ENCODE measurements at places on chromosomes 5 and 9. TPM values are rescaled to one million over a fixed set of nuclear protein-coding genes. Genes with fewer than 3 reads are reported as not detected.

IFNE gene
- not detected for polyA plus RNA-seq

STX17 gene
- polyA plus RNA-seq = 15.1 TPM

LMX1B gene
- not detected for polyA plus RNA-seq

FBN2 gene
- 0.03 TPM for polyA plus RNA-seq

ZNF883 gene
- polyA plus RNA-seq = 51.5 TPM

KIF24 gene
- polyA plus RNA-seq = 0.23 TPM

PITX1 gene
- polyA plus RNA-seq = not detected

PCDHB5 gene
- polyA plus RNA-seq = 2.1 TPM

SURF6 gene
- polyA plus RNA-seq = 4.8 TPM

TRIM23 gene
- 63.1 TPM for polyA plus RNA-seq

MARCOL gene
- polyA plus RNA-seq = not detected

PCDHB11 gene
- 1.1 TPM for polyA plus RNA-seq

DND1 gene
- polyA plus RNA-seq = not detected

MLANA gene
- not detected for polyA plus RNA-seq

SAXO1 gene
- polyA plus RNA-seq = not detected

APBA1 gene
- polyA plus RNA-seq = 6.8 TPM

CSF1R gene
- 0.25 TPM for polyA plus RNA-seq

DBH gene
- not detected for polyA plus RNA-seq

IFNB1 gene
- polyA plus RNA-seq = not detected

SLC34A1 gene
- not detected for polyA plus RNA-seq

TRIM7 gene
- polyA plus RNA-seq = not detected

FREM1 gene
- 1.6 TPM for polyA plus RNA-seq

NTNG2 gene
- 0.13 TPM for polyA plus RNA-seq

NR5A1 gene
- polyA plus RNA-seq = not detected

CKMT2 gene
- not detected for polyA plus RNA-seq

SLC26A2 gene
- 1.5 TPM for polyA plus RNA-seq

PCDHGB1 gene
- not detected for polyA plus RNA-seq

KCNV2 gene
- not detected for polyA plus RNA-seq

PCDHGC4 gene
- polyA plus RNA-seq = 0.22 TPM

BHMT2 gene
- polyA plus RNA-seq = not detected

INSL6 gene
- 2.3 TPM for polyA plus RNA-seq

ZBTB26 gene
- polyA plus RNA-seq = 0.74 TPM

AK8 gene
- polyA plus RNA-seq = 0.77 TPM

TRPM3 gene
- 7.1 TPM for polyA plus RNA-seq

TMEM203 gene
- polyA plus RNA-seq = 30.3 TPM

NUDT2 gene
- polyA plus RNA-seq = 67.5 TPM

NRG2 gene
- polyA plus RNA-seq = 0.73 TPM

RFESD gene
- polyA plus RNA-seq = 11.6 TPM

QRFP gene
- not detected for polyA plus RNA-seq

SMIM32 gene
- 2.4 TPM for polyA plus RNA-seq

STRBP gene
- 55.2 TPM for polyA plus RNA-seq

FCHSD1 gene
- 0.65 TPM for polyA plus RNA-seq

PLAC8L1 gene
- polyA plus RNA-seq = not detected

ORM2 gene
- polyA plus RNA-seq = not detected

BTNL3 gene
- polyA plus RNA-seq = not detected

NELFB gene
- polyA plus RNA-seq = 1.0 TPM

THBS4 gene
- polyA plus RNA-seq = 5.2 TPM

LRRC70 gene
- 0.35 TPM for polyA plus RNA-seq

BASP1 gene
- 4.6 TPM for polyA plus RNA-seq

DMRT3 gene
- not detected for polyA plus RNA-seq

FAM221B gene
- polyA plus RNA-seq = not detected

FAM13B gene
- polyA plus RNA-seq = 23.1 TPM

SRP19 gene
- 142 TPM for polyA plus RNA-seq

SLIT3 gene
- 11.9 TPM for polyA plus RNA-seq

DAB2IP gene
- polyA plus RNA-seq = 0.07 TPM

GRK6 gene
- polyA plus RNA-seq = 5.0 TPM

NUTM2F gene
- polyA plus RNA-seq = not detected

Data from Purkinje cell (primary cell).